ENCODE measurements at places on chromosomes 4 and X.

DNA sequence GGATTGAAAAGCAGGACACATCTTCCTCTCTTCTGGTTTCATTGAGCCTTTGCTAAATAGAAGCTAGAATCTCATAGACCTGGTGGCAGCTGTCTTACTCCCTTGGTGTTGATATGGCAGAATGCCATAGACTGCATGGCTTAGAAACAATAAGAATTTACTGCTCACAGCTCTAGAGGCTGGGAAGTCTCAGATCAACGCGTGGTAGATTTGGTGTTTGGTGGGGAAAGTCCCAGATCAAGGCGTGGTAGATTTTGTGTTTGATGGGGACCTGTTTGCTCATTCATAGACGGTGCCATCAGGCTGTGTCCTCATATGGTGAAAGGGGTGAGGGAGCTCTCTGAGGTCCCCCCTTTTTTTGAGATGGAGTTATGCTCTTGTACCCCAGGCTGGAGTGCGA lies 57.6 kb upstream of the PPP2R3B start:
- no peak for DNase-seq

DNA sequence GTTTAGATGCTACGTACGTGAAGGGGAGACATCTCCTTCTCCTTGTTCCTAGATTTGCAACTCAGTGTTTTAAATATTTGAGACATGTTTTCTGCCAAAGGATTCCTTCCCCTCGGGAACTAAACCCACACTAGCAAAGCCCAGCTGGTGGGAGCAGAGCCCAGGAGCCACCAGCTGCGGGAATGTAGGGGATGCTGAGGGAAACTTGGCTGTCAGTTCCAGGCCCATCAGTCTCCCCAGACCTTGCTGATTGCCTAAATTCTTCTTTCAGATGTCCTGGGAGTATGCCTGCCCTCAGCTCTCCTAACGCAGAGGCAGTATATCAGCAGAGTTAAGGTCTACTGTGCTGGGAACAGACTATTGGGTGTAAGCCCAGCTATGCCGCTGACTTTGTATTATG lies 630.0 kb upstream of the TENM3 start:
- DNase-seq, result no peak

DNA sequence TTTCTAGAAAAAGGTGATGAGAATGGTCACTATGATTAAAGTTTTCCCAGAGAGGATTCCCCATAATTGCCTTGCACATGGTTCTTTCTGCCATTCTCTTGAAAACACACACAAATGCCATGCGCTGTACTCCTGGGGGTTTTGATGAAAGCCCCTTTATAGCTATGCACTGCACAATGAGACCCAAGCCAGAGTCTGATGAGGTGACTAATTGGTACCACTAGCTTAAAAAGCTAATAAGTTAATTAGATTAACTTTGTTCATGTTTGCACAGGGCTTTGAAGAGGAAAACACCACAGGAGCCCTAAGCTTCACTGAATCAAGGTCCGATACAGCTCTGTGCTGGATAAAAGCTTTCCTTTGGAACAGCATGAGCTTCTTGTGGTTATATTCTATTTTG lies 132.2 kb downstream of the NKX6-1 start:
- DNase-seq, result no peak

DNA sequence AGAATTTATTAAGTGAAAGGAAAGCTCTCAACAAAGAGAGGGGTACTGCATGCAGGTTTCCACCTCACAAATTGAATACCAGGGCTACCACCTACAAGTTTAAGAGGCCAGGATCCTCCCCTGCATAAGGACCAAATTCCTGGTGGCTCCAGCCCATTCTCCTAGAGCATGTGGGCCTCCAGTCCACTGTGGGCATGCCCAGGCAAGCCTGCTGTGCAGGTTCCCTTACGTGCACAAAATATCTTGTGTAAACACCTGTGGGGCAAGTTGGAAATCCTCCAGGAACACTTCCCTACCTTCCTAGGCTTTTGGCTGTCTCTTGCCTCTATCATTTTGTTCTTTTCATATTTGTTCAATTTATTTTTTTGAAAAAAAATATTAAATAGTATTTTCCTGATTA lies 724.3 kb downstream of the ARAP2 start:
- no peak for DNase-seq

- DNase-seq, result no peak
Measured at GRCh38 chr4:42501624-42502401, 104.5 kb downstream of the SHISA3 start.

- no peak for DNase-seq
Measured at GRCh38 chr4:19026281-19026680, 1004.7 kb upstream of the LCORL start.

- DNase-seq, result peak; percentile 45
Measured at GRCh38 chr4:40283968-40284367, 51.2 kb upstream of the CHRNA9 start.
